ENCODE measurements at places on chromosomes 4 and X. TPM values are rescaled to one million over a fixed set of nuclear protein-coding genes. Genes with fewer than 3 reads are reported as not detected.

PAGE2 gene
- total RNA-seq, result not detected

RASGEF1B gene
- 63.2 TPM for total RNA-seq

SLIT2 gene
- total RNA-seq, result 14.7 TPM

STARD8 gene
- total RNA-seq, result 1.7 TPM

- no peak for DNase-seq
Measured at GRCh38 chrX:100353326-100353725, 56.7 kb downstream of the PCDH19 start.

DNA sequence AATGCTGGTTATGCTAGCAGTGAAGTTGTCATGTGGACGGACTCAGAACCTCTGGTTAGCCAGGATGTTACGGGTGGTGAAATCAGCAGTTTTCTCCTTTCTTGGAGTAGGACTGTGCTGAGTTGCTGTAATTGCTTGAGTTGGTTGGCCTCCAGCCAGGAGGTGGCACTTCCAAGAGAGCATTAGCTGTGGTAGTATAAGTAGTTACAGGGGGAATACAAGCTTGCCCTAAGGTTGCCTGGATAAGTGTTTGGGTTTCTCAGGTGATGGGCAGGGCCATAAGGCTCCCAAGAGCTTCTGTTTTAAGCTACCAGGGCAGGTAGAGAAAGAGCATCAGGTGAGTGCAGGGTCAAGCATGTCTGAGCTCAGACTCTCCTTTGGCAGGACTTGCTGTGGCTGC lies 103.0 kb downstream of the ZNF518B start:
- DNase-seq, result no peak

- no peak for DNase-seq
Measured at GRCh38 chr4:40837094-40837870, 87.5 kb downstream of the NSUN7 start.

DNA sequence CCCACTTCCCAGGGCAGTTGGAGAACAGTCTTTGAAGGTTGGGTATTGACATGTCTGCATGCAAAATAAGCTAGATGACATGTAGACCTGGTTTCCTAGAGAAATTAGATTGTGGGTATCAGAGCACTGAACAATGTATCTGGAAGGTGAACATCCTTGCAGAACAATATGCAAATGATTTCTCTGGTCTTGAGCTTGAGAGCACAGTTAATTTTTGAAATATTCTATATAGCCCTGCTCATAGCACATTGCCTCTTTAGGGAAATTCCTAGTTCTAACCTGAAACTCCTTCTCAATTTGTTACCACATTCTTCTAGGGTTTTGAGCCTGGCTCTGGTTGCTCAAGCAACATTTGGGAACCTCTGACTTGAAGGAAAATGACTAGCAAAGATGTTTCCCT lies 41.6 kb upstream of the LAS1L start:
- DNase-seq, result no peak

DNA sequence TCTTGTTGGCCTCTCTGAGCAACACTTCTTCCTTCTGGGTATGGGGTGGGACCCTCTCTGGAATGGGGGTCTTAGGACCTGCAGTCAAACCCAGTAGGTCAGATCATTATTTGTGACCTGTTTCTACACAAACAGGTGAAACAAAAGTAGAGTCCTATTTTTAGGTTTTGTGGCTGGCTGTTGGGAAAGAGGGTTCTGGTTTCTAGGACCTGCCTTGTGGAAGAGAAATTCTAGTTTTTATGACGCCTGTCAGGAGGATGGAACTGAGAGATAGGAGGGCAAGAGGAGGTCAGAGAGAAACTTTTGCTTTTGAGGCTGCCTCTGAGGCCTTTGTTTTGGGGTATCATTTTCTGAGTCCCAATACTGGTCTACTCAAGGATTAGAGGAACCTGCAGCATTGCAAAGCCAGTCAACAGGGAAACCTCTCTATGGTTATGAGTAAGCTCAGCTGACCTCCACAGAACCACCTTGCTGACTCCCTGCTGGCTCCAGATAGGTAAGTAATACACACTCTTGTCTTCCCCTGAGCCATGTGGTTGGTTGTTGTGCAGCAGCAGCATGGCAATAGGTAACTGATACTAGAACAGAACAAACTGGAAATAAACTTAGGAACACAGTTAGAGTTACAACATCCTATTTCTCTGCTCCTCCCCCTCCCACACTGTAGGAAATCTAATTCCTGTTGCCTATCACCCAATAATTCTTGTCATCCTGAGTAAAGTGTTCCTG lies 114.7 kb upstream of the VCX3B start:
- no peak for DNase-seq

GRCh38 chrX:55546956-55547355 lies 57.3 kb upstream of the USP51 start:
- no peak for DNase-seq

- no peak for DNase-seq
Measured at GRCh38 chr4:4554234-4554633, 12.4 kb upstream of the STX18 start.

GRCh38 chr4:113355550-113356371 lies 306.3 kb downstream of the ANK2 start:
- peak; percentile 10 for DNase-seq

DNA sequence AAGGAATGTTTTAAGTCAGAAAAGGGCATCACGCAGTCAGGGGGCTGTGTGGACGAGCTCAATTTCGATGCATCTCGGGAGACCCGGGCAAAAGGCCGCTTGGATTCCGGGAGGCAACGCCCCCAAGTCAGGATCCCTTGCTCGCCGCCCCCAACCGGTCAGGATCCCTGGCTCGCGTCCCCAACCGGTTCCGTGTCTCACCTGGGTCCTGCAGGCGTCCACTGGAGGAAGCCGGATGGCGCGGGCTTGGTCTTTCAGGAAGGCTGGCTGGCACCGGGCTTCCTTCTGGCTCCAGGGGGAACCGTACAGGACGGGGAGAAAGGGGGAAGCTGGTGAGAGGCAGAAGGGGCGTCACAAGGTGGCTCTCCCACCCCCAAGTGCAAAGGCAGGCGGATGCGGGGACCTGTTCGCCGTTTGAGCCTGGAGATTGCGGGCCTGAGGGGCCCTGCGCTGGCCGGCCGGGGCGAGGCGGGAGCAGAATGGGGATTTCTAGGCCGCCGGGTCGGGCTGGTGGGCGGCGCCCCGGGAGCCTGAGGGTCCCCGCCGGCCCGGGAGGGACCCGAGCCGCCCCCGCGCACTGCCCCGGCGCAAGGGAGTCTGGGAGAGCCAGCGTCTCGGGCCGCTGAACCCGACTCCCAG lies 84.7 kb downstream of the HPRT1 start:
- DNase-seq, result no peak

- no peak for DNase-seq
Measured at GRCh38 chrX:22652596-22652995, 347.2 kb upstream of the DDX53 start.

- no peak for DNase-seq
Measured at GRCh38 chrX:21612154-21612553, 46.0 kb downstream of the KLHL34 start.

All from occipital lobe (tissue), 3 donors.